ENCODE measurements at places on chromosomes 3 and 15. TPM values are rescaled to one million over a fixed set of nuclear protein-coding genes. Genes with fewer than 3 reads are reported as not detected.

DNA sequence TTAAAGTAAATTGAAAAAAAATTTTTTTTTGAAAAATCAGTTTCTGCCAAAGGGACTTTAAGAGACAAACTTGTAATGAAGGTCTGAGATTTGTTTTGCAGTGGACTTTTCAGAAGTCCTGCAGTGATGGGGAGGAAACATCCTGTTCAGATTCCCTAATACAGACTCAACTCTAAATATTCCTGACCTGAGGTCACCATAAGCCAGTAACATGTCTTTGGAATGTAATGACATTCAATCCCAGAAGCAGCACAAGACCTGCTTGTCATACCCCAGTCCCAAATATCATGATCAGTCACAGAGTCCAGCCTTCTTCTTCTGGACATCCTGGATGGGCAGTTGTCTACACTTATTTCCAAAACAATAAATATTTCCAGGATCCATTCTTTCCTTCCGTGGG is 53.6 kb downstream of the TMEM39A start:
- no peaks in the 10 kb centered on the region for H3K27me3 ChIP-seq
- no peak overlapping the region for H3K27ac ChIP-seq
- DNase-seq = no peak
- no peak overlapping the region for H3K4me3 ChIP-seq
- H3K4me1 ChIP-seq = no peaks in the 10 kb centered on the region

DNA sequence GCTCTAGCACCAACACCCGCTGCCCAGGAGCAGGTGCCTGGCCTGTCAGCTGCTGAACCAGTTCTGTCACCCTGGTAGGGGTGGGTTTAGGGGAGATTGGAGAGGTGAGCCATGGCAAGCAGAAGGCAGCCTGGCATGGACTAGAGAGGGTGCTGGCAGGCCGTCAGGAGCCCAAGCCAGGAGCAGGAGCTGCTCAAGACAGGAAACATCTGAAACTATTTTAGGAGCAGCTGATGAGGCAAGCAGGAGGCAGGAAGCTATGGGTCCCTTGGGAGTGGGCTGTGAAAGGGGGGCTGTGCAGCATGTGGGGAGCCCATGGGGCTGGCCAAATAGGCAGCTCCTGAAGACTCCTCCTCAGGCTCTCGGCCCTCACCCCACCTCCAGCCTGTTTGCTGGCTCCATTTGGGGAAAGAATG is 2.3 kb downstream of the INKA1 start:
- peaks cover 18% of the 10 kb centered on the region for H3K36me3 ChIP-seq
- no peak for DNase-seq
- no peaks in the 10 kb centered on the region for H3K27me3 ChIP-seq
- no peak overlapping the region for H3K27ac ChIP-seq
- H3K4me1 ChIP-seq = peaks cover 36% of the 10 kb centered on the region

DNA sequence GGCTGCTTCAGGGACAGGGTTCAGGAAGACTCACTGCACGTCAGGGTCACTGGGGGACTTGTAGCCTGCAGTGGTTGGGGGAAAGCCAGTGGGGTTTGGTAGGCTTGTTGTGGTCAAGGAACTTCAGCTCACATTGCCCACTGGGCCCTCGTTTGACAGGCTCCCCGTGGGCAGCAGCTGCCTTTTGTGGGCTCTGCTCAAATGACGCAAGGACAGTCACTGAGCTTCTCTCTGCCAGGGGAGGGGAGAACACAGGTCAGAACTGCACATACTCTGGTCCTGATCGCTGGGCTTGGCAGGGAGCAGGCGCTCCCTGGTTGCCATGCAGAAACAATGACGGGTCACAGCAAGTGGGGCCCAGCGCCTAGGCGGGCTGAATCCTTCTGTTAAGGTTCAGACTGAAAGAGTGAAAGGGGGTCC is 45.5 kb downstream of the FAM174B start:
- no peaks in the 10 kb centered on the region for H3K27me3 ChIP-seq
- DNase-seq = no peak
- H3K27ac ChIP-seq = no peak overlapping the region
- no peaks in the 10 kb centered on the region for H3K4me1 ChIP-seq

- H3K27ac ChIP-seq = no peak overlapping the region
- H3K4me1 ChIP-seq = no peaks in the 10 kb centered on the region
- H3K36me3 ChIP-seq = no peaks in the 10 kb centered on the region
- no peak for DNase-seq
- H3K4me3 ChIP-seq = no peak overlapping the region
Measured at GRCh38 chr15:78205856-78206255, 28.5 kb downstream of the ACSBG1 start.

GRCh38 chr3:46558184-46559043 is 7.7 kb downstream of the LRRC2 start:
- DNase-seq = peak; percentile 71
- no peak overlapping the region for H3K27ac ChIP-seq
- H3K27me3 ChIP-seq = no peaks in the 10 kb centered on the region

DNA sequence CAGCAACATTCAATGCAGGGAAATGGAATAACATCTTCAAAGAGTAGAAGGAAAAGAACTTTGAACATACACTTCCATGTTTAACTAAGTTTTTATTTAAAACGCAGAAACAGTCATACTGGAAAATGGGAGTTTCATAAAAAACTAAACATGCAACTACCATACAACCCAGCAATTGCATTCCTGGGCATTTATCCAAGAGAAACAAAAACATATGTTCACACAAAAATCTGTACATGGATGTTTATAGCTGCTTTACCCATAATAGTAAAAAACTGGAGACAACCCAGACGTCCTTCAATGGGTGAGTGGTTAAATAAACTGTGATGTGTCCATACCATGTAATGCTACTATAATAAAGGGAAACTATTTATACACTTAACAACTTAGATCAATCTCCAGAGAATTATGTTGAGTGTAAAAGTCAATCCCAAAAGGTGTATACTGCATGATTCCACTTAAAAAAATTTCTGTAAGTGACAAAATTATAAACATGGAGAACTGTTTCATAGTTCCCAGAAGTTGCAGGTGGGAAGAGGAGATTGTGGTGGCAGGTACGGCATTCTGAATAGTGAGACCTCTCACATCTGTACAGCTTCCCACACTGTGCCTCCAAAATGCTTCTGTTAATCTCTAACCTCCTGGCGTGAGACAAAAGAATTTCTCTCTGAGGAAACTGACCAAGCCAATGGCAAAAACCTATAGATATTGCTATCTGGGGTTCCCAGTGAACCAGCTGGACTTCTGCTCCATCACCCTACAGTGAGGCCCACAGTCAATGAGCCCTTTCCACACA is 23.1 kb downstream of the ISG20 start:
- no peak overlapping the region for H3K4me3 ChIP-seq
- H3K27me3 ChIP-seq = no peaks in the 10 kb centered on the region
- DNase-seq = no peak
- H3K4me1 ChIP-seq = peaks cover 26% of the 10 kb centered on the region
- no peak overlapping the region for H3K27ac ChIP-seq
- H3K36me3 ChIP-seq = no peaks in the 10 kb centered on the region

DNA sequence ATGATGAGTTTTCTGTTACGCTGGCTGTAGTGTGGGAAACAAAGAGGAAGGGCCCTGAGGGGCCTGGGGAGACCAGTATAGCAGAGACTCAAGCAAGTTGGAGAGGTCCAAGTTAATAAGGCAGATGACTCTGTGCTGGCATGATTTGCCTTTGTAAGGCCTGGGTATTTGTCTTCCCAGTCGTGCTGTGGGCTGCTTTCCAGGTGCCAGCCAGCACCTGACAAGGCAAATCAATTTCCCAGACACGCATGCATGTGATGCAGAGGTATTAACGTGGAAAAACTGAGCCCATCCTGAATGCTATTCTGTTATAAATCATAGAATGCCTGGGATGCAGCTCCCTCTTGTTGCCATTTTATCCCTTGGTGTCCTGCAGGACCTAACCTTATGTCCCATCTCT is 175.6 kb downstream of the MFSD1 start:
- no peaks in the 10 kb centered on the region for H3K4me1 ChIP-seq
- H3K27me3 ChIP-seq = no peaks in the 10 kb centered on the region
- no peak overlapping the region for H3K4me3 ChIP-seq
- no peaks in the 10 kb centered on the region for H3K36me3 ChIP-seq

GRCh38 chr3:121167374-121168139 is 259.6 kb downstream of the STXBP5L start:
- H3K4me3 ChIP-seq = no peak overlapping the region
- H3K4me1 ChIP-seq = no peaks in the 10 kb centered on the region

Gene AMOTL2
- not detected for total RNA-seq

- no peak overlapping the region for H3K4me3 ChIP-seq
- no peak overlapping the region for H3K27ac ChIP-seq
- DNase-seq = no peak
- peaks cover 7% of the 10 kb centered on the region for H3K36me3 ChIP-seq
- H3K27me3 ChIP-seq = no peaks in the 10 kb centered on the region
Measured at GRCh38 chr3:8882171-8882593, 81.1 kb downstream of the RAD18 start.

Gene TMCO5A
- total RNA-seq = not detected

GRCh38 chr3:42394579-42395288 is 15.7 kb downstream of the LYZL4 start:
- H3K27me3 ChIP-seq = no peaks in the 10 kb centered on the region
- DNase-seq = no peak
- H3K4me1 ChIP-seq = no peaks in the 10 kb centered on the region
- no peaks in the 10 kb centered on the region for H3K36me3 ChIP-seq

DNA sequence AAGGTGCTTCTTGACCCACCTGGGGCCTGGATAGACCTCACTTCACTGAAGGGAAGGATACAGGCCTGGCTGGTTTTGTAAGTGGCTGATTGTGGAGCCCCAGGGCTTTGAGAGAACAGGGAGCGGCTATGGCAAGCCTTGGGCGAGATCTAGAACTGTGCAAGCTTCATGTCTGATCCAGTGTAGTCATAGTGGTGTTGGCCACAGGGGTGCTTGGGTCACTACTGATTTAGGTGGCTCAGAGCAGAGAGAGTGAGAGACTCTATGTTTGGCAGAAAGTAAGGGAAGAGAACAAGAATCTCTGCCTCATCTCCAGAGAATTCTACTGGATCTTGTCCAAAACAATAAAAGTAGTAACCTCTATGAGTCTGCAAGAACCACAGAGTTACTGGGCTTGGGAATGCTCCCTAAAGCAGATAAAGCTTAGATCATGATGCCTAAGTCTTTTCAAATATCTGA is 394.2 kb upstream of the EPHA3 start:
- no peak for DNase-seq
- no peaks in the 10 kb centered on the region for H3K4me1 ChIP-seq
- no peaks in the 10 kb centered on the region for H3K27me3 ChIP-seq
- no peak overlapping the region for H3K27ac ChIP-seq

DNA sequence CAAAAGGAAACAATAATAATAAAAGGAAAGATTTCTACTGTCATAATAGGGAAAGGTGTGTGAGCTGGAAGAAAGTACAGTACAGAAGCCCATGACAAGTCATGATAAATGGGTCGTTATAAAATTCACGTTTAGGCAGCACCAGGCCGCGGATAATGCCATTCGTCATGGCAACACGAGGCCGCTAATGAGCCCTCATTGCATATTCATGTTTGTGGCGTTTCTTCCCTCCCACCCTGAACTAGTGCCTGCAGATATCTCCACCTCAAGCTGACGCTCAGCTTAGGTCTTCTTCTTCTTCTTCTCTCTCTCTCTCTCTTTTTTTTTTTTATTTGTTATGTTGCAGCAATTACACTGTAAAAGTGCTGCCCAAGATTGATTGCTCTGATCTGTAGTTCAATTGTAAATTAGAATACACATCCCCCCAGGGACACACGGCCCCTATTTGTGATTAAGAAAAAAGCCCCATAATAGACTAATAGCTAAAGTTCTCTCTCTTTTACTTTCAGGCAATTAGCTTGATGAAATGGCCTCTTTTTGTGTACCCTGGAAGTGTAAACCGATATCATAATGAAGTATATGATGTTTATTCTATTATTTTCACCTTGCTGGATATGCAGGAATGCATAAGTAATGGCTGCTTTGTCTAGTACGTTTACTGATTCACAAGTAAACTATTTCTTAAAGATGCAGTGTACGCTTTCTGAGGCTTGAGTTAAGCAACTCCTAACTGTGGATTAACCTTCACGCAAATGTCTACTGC is 61.9 kb upstream of the NR2F2 start:
- H3K4me1 ChIP-seq = no peaks in the 10 kb centered on the region
- no peak overlapping the region for H3K27ac ChIP-seq
- DNase-seq = no peak

GRCh38 chr3:62139957-62140356 is 233.4 kb downstream of the FEZF2 start:
- H3K4me1 ChIP-seq = no peaks in the 10 kb centered on the region
- no peaks in the 10 kb centered on the region for H3K27me3 ChIP-seq
- no peaks in the 10 kb centered on the region for H3K36me3 ChIP-seq
